ENCODE measurements at places on chromosomes 4 and X. TPM values are rescaled to one million over a fixed set of nuclear protein-coding genes. Genes with fewer than 3 reads are reported as not detected.

DNA sequence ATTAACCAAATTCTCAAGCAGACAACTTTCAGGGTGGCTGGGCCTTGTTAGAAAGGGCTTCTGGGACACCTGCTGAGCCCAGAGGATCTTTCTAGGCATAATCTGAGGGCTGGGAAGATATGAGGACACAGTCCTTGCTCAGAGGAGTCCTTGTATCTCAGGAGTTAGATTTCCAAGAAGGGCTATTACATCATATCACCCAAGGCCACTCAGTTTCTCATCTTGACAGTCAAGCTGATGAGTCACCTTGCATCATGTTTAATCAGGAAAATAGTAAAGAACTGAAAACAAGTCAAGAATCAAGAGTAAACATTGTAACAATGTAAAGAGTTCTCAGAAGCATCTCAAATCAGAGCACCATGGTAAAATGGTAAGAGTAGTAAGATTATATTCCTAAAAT lies 4.0 kb downstream of the PCYT1B start:
- no peak for DNase-seq

DNA sequence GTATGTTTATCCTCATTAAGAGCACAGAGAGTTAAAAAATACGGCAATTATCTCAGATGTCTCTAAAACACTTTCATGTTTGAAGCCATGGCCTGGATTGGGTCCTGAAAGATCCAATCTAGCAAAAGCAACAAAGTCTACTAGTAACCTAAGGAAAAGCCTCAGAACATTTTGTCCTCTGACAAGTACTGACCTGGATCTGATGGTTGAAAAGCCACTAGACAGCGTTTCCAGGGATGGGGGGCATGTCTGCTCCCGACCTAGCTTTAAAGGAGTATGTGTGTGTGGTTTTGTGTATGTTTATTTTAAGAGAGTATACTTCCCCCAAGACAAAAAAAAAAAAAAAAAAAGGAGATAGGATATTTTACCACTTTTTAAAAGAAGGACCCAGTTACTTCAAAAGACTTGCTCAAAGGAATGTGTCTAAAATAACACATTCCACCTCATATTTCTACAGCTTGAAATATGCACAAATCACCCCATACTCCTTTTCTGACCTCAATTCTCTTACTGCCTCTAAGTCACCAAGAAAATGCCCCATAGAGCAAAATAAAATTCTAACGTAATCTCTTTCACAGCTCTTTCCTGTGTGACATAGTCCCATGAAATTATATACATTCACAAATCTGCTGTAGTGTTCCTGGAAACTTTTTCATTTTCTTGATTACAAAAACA lies 189.0 kb upstream of the TTC29 start:
- DNase-seq = no peak

DNA sequence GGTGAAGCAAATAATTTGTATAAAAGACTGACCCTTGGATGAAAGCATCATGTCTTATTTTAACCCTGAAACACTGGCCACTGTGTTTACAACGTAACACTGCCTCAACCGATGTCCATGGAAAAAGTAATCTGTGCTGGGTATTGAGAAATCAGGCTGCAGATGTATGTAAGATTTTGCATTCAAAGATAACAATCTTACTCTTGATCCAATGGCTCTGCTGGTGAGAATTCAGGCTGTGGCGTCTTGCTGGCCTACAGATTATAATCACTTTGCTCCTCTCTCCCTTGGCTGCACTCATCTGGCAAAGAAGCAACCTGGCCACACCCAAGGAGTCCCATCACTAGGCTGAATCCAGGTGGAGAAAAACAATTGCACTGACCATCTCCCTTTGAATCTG lies 7.5 kb downstream of the ADGRA3 start:
- DNase-seq = no peak

The SLC10A6 gene
- polyA plus RNA-seq = not detected

The ERVMER34-1 gene
- 0.47 TPM for polyA plus RNA-seq

The NWD2 gene
- polyA plus RNA-seq = not detected

The NPY2R gene
- 0.07 TPM for polyA plus RNA-seq

The PUDP gene
- 25.5 TPM for polyA plus RNA-seq

All from A549 (cell line).